Stimulated activated CD8-positive, alpha-beta memory T cell treated with anti-CD3 and anti-CD28 coated beads, Interleukin-7, amount 100 ng/mL, for 48 hours (primary cell): ENCODE measurements at places on chromosomes 7 and 10.

- DNase-seq, result no peak
These were observed 16.5 kb downstream of the YKT6 start for GRCh38 chr7:44217223-44217714.

DNA sequence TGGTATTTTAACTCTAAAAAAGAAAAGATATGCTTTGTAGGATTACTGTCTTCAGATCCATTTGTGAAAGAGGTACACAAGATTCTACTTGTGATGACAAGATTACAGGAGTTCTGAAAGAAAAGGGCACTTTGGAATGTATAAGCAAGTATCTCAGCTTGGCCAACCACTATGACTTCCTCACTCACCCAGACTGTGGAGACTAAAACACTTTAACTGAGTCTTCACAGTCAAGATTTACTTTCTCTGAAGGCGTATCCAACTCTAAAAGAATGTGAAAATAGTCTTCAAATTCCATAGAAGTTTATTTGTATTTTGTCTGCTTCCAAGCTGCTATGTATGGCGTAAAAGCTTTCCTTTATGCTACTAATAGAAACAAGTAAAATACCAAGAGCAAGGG, 76.1 kb upstream of the SRRM3 start:
- DNase-seq, result no peak

DNA sequence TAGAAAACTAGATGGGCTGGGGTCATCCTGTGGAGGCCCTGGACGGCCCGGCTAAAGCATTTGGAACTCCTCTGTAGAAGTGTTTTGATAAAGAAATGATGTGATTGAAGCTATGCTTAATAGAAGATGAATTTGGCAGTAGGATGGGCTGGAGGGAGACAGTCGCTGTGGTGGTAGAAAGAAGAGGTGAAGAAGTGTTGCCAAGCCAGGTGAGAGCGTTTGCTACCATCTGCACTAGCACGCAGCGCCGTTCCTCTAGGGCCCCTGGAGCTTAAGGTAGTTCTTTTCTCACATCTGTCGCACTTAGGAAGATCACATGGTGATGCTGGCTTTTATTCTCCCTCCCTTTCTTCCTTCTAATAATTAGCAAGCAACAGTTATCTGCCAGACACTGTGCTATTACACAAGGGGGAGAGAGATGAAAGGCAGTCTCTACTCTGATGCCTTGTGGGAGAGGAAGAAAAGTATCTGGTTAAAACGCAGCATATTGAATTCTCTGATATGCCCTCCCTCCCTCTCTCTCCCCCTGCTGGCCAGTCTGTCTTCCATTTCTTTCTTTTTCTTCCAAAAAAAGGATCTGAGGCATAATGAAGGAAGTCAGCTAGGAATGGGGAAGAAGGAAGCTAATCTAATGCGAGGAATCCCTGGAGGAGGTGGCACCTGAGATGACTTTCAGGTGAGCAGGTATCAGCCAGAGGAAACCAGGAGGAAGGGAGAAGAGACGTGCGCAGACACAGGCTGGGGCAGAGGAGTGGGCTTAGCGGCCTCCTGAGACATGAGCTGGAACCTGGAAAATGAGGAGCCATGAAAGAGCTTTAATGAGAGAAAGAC, 162.3 kb upstream of the KLF14 start:
- no peak for DNase-seq

GRCh38 chr10:49118430-49119074, 3.2 kb upstream of the VSTM4 start:
- DNase-seq, result no peak

- no peak for DNase-seq
These were observed 85.4 kb upstream of the PLXDC2 start for GRCh38 chr10:19730907-19731217.

GRCh38 chr10:109966961-109967738, 40.6 kb upstream of the ADD3 start:
- DNase-seq, result no peak

DNA sequence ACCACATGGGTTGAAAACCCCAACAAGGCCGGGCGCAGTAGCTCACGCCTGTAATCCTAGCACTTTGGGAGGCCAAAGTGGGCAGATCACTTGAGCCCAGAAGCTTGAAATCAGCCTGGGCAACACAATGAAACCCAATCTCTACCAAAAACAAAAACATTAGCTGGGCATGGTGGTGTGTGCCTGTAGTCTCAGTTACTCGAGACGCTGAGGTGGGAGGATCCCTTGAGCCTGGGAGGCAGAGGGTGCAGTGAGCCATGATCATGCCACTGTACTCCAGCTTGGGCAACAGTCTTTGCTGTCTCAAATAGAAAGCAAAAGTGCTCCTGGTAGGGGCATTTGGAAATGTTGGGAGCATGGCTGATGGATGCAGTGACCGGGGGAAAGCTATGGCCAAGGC, 209.6 kb upstream of the PLXNA4 start:
- no peak for DNase-seq

GRCh38 chr7:101961811-101962210, 144.4 kb downstream of the CUX1 start:
- DNase-seq, result no peak

DNA sequence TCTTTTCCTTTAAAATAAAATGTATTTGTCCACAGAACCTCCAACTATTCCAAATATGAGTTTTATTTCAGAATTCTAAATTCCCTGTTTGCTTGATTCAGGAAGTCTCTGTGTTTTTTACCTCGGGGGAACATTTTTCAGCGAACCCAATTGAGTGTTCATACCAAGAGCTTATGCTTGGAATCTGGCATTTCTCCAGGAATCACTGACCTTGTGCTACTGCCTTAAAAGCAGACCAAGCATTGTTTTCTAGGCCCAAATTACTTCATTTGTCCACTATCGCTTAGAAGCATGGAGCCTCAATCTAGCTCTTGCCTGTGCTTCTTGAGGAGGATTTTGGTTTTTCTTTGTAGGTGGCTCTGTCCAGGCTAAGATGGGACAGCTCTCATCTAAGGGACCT, 59.4 kb downstream of the EBLN1 start:
- DNase-seq, result no peak

DNA sequence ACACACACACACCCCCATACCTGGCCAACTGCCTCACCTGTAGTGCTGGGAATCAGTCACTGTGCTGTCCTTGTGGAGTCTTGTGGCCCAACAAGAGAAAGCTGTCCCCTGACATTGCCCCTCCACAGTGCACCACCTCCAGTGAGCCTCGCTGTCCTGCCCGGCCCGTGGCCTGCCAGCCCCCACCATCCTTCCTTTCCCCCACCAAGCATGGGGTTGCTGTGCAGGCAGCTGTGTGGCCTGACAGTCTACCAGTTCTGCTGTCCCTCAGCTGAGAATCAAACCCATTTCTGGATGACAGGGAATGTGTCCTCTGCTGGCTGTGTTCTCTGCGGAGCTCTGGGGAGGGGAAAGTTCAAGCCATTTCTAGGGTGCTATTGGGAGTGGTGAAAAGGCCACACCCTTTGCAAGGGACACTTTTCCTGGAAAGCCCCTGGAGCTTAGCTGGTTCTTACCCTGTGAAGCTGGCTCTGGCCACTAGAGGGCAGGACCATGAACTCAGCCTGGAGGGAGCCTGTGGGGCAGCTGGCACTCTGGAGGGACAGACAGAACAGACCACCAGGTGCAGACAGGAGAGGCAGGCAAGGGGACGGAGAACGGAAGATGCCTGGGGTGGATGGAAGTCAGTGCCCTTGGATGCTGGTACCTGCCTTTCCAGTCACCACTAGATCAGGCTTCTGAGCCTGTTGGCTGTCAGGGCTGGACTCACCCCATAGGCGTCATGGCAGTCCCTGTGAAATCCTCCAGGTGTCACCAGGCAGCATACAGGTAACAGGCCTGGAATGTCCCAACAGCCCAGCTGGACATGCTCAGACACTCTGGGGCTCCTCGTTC, 10.5 kb upstream of the MTPAP start:
- DNase-seq, result peak; percentile 25
